ENCODE measurements at places on chromosomes 3 and 15.

DNA sequence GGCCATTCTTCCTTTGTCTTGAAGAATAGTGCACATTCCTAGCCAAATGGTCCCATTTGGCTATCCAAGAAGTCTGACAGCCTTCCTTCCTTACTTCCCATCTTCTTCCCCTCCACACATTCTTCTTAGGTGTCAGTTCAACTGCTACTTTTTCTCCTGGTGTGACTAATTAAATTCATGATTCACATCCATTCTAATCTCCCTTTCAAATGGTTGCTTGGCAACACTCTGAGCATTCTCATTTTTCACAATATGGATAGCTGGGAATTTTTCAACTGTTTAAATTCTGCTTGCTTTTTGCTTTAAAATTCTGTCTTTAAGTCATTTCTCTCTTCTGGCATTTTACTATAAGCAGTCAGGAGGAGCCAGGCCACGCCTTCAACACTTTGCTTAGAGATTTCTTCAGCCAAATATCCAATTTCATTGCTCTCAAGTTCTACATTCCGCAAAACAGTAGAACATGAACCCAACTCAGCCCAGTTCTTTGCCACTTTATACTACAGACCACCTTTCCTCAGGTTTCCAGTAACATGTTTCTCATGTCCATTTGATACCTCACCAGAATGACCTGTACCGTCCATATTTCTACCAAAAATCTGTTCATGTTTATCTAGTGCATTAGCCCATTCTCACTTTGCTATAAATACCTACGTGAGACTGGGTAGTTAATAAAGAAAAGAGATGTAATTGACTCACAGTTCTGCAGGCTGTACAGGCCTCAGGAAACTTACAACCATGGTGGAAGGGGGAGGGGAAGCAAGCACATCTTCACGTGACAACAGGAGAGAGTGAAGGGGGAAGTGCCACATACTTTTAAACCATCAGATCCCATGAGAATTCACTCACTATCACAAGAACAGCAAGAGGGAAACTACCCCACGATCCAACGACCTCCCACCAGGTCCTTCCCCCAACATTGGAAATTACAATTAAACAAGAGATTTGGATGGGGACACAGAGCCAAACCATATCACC, 31.9 kb upstream of the MCF2L2 start:
- DNase-seq: no peak

- DNase-seq: peak; percentile 63
Measured at GRCh38 chr15:38196076-38196475, 56.6 kb upstream of the SPRED1 start.

- DNase-seq: peak; percentile 84
Measured at GRCh38 chr3:153599685-153600084, 437.7 kb downstream of the RAP2B start.

DNA sequence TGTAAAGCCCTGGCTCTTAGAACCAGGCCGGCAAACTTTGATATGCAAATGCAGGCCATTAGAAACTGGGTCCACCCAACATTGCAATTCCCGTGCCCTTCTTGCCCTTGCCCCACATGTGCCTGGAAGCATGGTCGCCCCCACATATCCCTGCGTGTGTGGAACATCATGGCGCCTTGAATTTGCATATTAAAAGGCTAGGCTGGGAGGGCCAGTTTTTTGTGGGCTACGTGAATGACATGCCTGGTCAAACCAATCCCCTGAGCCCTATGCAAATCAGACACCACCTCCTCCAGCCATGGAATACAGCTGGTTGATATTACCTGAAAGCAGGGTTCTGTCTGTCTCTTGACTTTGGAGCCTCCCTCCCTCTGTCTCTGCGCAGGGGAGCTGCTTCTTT, 58.7 kb upstream of the ARHGEF26 start:
- no peak for DNase-seq

DNA sequence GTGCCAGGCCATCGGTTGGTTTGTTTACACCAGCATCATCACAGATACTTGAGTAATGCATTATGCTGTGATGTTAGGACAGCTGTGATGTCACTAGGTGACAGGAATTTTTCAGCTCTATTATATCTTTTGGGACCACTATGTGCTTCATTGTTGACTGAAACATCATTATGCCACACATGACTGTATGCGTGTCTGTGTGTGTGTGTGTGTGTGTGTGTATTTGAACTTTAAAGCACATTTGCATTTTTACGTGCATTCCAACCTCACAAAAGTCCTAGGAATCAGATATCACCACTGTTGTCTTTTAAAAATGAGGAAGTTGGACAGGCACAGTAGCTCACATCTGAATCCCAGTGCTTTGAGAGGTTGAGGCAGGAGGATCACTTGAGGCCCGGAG, 223.0 kb downstream of the TBL1XR1 start:
- DNase-seq: no peak

GRCh38 chr15:49314716-49315115, 108.3 kb upstream of the FGF7 start:
- DNase-seq: no peak

GRCh38 chr15:40902605-40903561, 8.6 kb downstream of the VPS18 start:
- DNase-seq: no peak

GRCh38 chr3:58085616-58086015, 77.4 kb downstream of the FLNB start:
- DNase-seq: no peak

- DNase-seq: peak; percentile 54
Measured at GRCh38 chr3:4722103-4722502, 229.0 kb downstream of the ITPR1 start.

DNA sequence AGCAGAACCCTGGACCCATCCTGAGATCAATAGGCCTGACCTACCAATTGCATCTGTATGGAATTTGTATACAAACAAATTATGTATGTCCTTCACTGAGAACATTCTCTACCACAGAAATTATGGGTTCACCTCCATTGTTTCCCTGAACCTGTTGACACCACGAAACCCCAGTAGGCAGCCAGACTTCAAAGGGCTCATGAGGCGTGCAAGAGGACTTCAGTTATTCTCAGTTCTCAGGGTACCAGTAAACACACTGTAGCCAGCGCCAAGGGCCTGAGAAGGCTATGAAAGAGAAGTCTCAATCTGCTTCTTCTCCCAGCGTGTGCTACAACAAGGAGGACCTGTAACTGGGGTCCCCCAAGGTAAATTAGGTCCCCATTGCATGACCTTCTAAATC, 254.9 kb upstream of the GOLGA6L4 start:
- no peak for DNase-seq

DNA sequence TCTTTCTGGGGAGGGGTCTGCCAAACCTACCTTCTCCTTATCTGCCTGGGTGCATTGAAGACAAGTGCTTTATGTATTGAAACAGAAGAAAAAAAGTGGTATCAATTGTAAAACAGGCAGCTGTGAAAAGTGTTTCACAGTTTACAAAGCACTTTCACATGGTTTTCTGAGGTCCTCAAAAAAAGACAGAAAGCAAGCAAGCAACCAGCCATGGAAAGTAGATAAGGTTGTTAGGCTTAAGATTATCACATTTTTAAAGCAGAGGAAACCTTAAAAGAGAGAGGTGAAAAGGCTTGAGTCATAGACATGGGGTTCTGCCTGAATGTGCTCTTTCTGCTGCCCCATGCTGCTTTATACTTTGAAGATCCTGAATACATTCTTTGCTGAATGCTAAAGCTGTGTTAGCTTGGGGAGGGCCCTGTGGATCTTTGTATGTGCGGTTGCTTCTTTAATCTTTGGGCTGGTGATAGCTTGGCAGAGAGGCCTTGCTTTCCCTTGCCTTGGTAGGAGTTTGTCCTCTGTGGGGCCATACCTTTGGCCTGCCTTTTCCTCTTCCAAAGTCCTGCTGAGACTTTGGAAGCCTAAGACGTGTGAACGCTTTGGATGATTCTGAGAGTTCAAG, 2.6 kb downstream of the SMAD3 start:
- no peak for DNase-seq

GRCh38 chr3:75171630-75172230, 492.4 kb upstream of the FRG2C start:
- DNase-seq: peak; percentile 49

DNA sequence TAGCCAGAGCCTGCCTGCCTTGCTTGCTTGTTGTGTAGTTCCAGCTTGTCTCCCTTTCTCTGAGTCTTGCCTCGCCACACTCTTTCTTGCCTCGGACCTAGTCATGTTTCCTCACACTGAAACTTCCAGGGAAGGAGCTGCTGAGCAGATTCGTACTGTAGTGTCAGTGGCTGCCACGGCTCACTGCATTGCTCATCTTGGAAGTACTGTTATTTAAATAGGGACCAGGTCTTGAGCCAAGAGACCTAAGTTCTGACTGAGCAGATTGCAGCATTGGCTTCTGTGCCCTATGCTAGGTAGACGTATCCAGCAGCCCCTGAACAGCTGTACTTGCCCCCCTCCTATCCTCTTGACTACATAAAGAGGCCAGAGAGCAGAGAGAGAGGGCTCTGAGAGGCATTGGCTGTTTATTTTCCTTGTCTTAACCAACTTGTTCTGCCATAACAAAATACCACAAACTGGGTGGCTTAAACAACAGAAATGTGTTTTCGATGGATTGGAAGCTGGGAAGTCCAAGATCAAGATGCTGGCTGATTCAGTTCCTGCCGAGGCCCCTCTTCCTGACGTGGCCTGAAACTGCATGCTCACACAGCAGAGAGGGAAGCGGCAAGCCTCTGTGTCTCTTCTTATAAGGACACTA, 5.8 kb upstream of the RARRES1 start:
- DNase-seq: no peak

GRCh38 chr3:13120289-13120927, 47.2 kb upstream of the IQSEC1 start:
- no peak for DNase-seq

GRCh38 chr3:58586776-58587192, 9.6 kb upstream of the FAM107A start:
- DNase-seq: no peak

- no peak for DNase-seq
Measured at GRCh38 chr3:152156880-152157279, 111.8 kb upstream of the MBNL1 start.

- DNase-seq: no peak
Measured at GRCh38 chr3:107942951-107943749, 147.7 kb downstream of the CD47 start.

DNA sequence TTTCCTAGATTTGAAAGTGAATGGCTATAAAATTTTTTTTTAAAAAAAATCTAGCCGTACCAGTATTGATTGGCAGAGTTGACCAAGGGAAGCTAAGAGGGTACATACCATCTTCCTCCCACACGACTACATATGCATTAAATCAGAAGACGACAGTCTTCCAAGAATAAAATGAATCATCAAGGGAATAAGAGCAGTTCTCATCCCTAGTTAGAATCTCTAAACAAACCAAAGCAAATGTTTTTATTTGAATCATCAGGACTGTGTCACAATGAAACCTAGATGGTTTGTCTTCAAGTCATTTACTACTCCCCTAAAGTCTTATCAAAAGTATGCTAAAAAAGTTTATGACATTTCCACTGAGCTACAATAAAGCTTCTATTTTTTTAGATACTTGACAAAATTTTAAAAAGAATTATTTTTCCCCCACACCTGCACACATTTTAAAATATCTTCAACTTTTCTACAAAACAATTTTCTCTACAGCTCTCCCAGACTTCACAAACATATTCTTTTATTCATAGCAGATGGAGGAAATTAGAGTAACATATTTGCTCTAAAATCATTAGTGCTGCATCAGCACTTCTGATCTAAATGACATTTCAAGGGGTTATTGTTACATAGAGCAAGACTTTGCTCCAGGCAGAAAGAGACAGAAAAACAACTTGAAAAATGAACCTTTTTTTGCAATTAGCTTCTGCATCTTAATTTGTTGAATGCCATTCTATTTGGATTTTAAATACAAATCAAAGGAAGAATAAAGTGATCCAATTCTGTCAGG, 547.1 kb downstream of the FHIT start:
- DNase-seq: peak; percentile 15

- DNase-seq: peak; percentile 85
Measured at GRCh38 chr15:71448688-71449114, 333.4 kb downstream of the THSD4 start.

DNA sequence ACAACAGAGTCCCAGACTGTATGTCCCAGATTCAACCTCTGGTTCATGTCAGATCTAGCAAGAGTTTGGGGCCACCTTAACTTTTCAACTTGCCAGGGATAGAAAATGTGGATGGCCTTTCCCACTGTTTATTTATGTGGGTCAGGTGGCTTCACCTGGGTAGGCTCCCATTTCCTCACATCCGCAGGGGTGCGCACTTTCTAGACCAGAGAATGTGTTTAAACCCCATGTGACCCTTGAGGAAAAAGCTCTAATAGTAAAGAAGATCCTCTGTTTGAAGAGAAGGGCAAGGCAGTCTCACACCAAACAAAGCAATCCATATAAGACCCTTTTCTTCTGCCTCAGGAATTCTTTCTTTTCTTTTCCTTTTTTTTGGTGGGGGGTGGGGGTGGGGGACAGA, 167.2 kb upstream of the TSC22D2 start:
- no peak for DNase-seq

DNA sequence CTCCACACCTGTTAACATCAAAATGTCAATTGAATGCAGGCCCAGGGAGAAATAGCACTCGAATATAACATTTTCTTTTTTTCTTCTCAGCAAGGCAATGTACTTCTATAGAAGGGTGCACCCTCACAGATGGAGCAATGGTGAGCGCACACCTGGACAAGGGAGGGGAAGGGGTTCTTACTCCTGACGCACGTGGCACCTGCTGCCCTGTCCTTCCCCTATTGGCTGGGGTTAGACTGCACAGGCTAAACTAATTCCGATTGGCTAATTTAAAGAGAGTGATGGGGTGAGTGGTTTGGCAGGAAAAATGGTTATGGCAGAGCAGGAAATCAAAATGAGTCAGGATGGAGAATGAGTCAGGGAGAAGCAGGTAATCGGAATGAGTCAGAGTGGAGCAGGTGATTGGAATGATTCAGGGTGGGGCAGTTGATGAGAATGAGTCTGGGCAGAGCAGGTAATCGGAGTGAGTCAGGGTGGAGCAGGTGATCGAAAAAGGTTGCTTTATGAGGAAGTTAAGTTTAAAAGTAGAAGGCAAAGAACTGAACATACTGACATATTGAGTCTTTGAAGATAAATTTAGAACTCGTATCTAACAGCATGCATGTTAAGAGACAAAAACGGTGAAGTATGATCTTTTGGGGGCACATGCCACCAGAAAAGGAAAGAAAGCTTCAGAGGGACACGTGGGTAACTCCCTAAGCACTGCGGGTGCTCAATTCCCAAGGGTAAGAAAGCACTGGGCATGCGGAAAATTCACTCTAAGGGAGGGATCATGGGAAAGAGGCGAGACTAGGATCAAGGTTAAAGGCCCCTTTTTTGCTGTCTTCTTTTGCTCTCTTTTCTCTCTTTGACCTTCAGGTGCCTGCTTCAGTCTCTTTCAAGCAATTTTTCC, 72.9 kb upstream of the GALNT15 start:
- no peak for DNase-seq

Measured in adipocyte (in vitro differentiated cells).